ENCODE measurements at places on chromosomes 2 and 18.
A peak's percentile ranks its signal among the peaks of the same experiment; 100 is the strongest.

DNA sequence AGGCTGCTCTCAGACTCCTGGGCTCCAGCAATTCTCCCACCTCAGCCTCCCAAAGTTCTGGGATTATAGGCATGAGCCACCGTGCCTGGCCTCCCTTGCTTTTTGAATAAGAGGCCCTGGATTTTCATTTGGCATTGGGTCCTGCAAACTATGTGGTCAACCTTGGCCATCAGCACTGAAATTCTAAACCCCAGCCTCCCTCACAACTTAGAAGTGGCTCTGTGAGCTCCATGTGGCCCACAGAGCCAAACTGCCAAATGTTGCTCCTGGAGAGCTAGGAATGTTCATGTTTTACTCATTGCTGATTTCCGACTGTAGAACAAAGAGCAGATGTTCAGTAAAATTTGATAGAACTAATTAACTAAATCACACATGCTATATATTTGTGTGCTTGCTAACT lies 210.6 kb upstream of the AGAP1 start:
- no peak for DNase-seq

DNA sequence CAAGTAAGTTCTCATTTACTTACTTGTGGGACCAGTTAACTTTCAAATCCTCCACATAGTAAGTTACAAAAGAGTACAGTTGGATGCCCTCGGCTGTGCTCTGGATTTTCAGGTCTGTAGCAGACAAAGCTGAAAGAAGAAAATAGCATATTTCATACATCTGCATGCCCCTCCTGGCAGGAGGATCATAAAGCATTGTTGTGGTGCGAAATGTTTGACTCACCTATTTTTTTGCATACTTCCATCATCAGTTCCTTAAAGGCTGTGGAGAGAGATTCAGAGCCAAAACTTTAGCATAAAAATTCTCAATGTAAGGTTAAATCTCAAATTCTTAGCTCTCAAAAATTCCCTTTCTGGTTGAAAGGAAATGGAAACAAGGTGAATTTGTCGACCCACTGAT lies 70.8 kb upstream of the LPIN2 start:
- no peak for DNase-seq

DNA sequence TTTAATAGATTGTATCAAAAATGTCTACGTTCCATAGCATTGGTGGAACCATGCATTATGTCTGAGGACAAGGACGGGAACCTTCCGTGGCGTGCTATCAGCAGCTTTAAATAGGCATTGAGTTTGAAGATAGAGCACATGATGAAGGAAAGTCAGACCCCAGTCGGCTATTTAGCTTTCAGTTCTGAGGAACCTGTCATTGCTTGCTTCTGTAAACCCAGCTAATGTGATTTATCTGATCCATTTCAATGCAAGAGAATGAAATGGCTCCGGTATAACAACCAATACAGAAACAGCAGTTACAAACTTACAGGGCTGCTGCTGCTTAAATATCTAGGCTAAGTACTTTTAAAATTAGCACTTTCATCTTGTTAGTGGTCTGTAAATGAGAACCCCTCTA lies 503.3 kb downstream of the RNF144A start:
- DNase-seq = no peak

DNA sequence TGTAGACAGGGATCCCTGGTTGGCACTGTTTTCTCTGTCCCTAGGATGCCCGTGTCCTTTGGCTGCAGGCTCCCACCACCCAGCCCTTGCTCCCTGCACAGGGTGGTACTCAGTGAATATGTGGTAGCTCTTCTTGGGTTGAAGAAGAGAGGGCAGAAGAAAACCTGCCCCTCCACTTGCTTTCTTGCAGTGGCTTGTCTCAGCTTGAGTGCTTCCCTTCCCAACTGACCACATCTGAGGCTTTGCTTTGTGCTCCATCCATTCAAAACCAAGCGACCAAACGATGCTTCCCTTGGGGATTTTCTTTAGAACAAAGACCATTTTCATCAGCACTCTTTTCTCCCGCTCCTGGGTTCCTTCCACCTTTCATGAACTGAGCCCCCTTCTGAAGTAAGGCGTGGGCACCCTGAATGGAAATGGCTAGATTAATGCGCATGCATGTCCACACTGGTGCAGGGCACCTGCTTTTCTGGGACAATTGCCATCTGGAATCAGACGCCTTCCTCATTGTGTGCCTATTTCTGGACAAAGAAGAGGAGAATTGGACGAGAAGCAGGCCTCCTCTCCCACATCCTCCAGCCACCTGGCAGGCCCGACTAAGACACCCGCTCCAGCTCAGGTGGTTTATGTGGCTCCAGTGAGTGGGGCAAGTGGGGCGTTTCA lies 59.1 kb downstream of the ARL4C start:
- DNase-seq = no peak

GRCh38 chr18:77092104-77093066 lies 40.2 kb downstream of the MBP start:
- no peak for DNase-seq

GRCh38 chr18:41881285-41881684 lies 73.7 kb upstream of the PIK3C3 start:
- no peak for DNase-seq

GRCh38 chr18:73621091-73621490 lies 526.5 kb downstream of the FBXO15 start:
- DNase-seq = no peak

GRCh38 chr2:64179582-64180321 lies 35.5 kb upstream of the PELI1 start:
- DNase-seq = no peak

DNA sequence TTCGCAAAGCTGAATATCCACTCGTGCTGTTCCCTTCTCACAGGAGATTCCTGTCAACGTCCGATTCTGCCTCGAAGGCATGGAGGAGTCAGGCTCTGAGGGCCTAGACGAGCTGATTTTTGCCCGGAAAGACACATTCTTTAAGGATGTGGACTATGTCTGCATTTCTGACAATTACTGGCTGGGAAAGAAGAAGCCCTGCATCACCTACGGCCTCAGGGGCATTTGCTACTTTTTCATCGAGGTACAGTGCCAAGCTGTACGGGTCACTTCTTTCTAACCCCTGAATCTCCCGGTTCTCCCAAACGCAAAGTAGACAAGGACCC lies 14.6 kb downstream of the CNDP2 start:
- no peak for DNase-seq

- DNase-seq = peak; percentile 31
Observed at GRCh38 chr2:20050104-20050645, 1.3 kb downstream of the LAPTM4A start.

DNA sequence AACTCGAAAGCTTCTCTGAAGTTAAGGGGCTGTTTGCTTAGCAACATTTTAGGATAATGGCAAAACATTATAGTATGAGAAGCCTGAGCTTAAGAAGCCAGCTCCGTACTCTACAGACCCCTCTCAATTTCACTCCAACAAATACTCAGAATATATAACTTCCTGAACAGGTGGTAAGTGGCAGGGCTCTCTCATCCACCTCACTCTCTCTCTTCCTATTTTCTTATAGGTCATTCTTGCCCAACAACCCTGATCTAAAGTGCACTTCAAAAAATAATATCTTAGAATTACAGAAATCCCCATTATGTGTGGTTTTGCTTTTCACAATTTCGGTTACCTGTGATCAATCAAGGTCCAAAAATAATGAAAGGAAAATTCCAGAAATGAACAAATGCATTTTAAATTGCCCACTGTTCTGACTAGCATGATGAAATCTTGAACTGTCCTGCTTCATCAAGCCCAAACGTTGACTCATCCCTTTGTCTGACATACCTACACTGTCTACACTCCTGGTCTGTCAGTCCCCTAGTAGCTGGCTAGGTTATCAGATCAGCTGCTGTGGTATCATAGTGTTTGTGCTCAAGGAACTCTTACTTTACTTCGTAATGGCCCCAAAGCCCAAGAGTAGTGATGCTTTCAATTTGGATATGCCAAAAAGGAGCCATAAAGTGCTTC lies 122.8 kb upstream of the COL5A2 start:
- DNase-seq = peak; percentile 20

DNA sequence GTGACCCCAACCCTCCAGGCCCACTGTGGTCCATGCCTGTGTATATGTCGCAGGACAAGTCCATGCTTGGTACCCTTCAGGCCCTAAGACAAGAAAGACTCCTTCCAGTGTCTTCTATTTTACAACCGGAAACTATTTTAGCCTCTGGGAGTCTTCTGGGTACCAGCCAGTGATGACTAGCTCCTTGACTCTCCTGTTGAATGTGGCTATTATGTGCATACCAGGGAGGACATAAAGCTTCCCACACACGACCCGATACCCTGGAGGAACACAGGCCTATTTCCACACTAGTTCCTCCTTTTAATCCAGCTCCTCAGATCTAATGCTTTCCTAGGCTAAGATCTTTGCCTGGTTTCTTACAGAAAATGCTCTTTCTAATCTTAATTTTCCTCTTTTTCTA lies 178.1 kb downstream of the NCKAP5 start:
- DNase-seq = no peak

DNA sequence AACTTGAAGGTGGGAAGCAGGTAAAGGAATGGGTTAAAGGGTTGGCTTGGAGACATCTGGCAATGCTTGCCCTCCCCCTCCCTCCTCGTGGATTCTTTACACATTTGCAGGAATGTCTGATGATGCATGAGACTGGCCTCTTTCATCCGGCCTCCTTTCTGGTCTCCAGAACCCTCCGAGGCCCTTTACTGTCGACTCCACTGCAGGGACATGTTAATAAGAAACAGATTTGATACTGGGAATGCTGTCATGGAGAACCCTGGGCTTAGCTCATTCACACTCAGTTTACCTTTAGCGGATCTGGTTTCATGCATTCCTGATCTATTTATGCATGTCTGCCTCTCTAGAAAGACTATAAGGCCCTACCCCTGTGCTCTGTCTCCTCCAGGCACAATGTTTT lies 238.7 kb downstream of the TGIF1 start:
- no peak for DNase-seq

GRCh38 chr18:31230495-31230894 lies 67.8 kb upstream of the DSC1 start:
- DNase-seq = no peak

DNA sequence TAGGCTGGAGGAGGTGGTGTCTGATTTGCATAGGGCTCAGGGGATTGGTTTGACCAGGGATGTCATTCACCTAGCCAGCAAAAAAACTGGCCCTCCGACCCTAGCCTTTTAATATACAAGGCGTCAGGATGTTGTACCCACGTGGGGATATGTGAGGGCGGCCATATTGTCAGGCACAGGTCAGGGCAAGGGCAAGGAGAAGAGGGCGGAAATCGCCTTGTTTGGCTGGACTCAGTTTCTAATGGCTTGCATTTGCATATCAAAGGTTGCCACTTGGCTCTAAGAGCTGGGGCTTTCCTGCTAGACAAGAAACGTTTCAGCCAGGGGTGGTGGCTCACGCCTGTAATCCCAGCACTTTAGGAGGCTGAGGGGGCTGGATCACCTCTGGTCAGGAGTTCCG lies 24.9 kb upstream of the PDCL3 start:
- DNase-seq = no peak

- DNase-seq = no peak
Observed at GRCh38 chr2:43389581-43390466, 163.4 kb upstream of the ZFP36L2 start.

DNA sequence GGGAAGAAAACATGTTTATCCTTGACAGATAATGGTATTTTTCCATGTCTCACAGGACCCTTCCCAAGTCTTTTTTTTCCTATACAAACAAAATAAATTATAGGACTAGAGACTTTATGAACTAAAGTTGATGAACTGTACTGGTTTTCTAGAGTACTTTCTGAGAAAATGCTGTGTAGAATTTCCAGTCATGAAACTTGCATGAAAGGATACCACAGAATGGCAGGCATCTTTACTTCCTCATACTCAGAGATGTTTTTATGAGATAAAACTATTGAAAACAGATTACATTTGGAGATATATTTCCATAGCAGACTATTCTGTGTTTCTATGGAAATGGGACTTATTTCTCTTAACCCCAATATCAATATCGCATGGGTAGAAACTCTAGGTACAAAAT lies 403.5 kb downstream of the PARD3B start:
- no peak for DNase-seq

GRCh38 chr2:204717591-204717990 lies 172.3 kb downstream of the PARD3B start:
- DNase-seq = no peak
